ENCODE measurements at places on chromosomes 11 and 22.

DNA sequence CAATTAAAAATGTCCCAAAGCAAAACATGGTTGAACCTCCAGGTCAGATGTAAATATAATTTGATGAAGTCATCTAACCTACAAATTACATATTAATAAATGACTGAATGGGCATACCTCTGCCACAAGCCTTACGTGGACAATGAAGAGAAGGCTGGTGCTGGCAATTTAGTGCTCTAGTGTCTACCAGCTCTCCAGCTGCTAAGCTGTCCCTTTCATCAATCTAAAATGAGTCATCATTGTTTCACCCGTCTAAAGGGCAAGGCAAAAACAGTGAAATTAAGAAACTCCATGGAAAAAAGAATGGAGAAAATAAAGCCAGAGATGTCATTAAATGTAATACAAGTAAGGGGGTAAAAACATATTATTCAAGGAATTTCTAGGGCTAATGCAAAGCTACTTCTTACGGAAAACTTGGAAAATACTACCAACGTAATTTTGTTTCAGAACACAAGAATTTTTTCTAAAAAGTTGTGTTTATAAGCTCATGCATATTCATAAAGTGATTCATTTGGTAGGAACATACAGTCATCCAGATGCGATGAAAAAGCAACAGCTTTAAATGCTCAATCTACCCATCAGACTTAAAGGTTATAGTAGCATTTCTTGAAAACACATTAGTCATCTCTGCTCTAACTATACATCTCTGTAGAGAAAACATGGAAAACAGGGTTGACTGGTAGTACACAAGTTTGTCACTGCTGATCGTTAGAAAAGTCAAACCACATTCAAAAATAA is 71.5 kb downstream of the SIK3 start:
- no peak for DNase-seq

- DNase-seq = no peak
Observed at GRCh38 chr11:128365044-128365443, 222.3 kb downstream of the ETS1 start.

- DNase-seq = no peak
Observed at GRCh38 chr11:71491940-71492339, 35.1 kb upstream of the KRTAP5-7 start.

DNA sequence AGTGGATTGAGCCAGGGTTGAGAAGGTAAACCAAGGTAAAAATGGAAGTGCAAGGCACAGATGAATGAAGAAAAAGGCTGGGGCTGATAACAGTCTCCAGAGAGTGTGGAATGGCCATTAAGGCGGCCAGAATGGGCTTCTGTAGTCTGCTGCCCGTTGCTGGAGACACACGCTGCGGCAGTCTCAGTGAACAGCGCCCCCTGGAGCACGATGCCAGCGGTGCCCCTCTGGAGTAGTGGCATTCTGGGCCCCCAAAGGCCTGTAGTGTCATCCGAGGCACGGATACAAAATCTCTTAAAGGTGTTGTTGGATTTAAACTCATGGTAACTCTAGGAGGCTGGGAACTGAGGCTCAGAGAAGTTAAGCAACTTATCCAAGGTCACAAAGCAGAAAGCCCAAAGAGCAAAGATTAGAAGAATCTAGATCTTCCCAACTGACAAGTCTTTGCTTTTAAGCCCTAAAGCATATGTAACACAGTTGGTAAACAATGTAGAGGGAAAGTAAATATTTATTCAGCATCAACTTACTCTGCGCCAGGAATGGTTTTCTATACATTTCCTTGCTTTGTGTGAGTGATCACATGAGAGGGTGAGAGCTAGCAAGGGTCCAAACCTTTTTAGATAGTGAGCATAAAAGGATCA is 18.2 kb downstream of the KCNJ1 start:
- peak; percentile 51 for DNase-seq

- no peak for DNase-seq
Observed at GRCh38 chr22:48405741-48406140, 1421.9 kb downstream of the BRD1 start.

DNA sequence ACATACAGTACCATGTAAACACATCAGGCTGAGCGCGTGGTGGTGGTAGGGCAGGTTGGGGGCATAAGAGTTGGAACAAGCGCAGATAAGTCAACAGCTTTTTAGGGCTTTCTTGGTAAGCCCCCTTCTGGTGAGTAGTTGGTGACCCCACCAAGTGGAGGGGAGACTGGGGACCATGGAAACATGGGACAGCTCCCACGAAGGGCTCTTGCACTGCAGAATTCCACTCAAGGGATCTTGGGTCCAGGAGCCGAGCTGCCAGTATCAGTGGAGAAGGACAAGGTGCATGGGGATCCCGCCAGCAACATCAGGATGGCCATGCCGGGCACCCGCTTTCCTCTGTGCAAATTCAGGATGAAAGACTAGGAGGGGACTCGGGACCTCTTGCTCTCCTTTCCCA is 6.2 kb upstream of the APOA1 start:
- DNase-seq = no peak

DNA sequence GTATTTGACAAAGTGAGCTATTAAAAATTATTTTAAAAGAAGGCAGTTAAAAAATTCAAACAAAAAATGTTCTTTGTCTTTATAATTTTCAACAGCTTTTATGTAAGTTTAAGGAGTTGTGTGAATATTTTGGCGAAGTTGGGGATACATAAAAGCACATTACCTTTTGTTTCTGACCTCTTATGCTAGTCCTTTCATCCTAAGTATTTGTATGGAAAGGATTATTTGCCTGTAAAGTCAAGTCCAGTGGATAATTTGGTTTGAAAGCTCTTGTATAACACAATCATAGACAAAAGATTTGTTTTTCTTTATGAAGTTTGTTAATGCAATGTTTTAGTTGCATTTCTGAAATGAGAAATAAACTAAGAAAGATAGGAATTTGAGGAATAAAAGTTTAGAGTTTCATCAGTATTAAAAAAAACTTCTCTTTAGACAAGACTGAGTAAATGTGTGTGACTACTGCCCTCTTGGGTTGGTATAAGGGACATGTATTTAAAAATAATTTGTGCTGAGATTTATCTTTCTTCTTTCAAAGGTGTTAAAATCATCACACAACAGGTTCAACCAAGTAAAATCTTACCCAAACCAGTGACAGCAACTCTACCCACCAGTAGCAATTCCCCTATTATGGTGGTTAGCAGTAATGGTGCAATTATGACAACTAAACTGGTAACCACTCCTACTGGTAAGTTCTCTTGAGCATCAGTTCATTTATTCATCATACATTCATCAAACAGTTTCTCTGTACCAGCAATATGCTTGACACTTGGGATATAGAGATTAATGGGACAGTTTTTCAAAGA is 68.2 kb downstream of the EMSY start:
- DNase-seq = no peak

GRCh38 chr11:73072935-73073481 is 69.1 kb downstream of the FCHSD2 start:
- DNase-seq = no peak

GRCh38 chr22:37007651-37008050 is 11.6 kb downstream of the TST start:
- no peak for DNase-seq

GRCh38 chr11:16335236-16335962 is 20.9 kb downstream of the SOX6 start:
- DNase-seq = no peak

- DNase-seq = no peak
Observed at GRCh38 chr11:43458486-43458885, 99.8 kb downstream of the TTC17 start.

GRCh38 chr11:78991681-78992080 is 417.0 kb upstream of the NARS2 start:
- no peak for DNase-seq

- DNase-seq = no peak
Observed at GRCh38 chr11:13271060-13271693, 6.4 kb upstream of the BMAL1 start.

DNA sequence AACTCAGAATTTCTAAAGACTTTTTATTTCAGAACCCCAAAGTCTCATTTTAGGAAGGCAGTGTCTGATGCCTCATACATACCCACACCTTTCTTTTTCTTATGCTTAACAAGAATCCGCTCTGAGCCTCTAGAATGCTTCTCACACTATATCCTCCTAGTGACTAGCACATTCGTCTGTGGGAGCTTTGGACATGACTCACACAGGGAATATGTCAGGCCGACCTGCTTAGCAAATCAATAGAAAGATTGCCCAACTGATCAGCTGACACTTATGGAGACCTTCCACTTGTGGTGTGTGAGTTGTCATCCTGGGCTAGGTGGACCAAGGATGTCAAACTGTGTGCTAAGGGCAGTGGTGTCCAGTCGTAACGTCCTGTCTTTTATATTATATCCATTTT is 129.9 kb upstream of the TTC12 start:
- DNase-seq = no peak

DNA sequence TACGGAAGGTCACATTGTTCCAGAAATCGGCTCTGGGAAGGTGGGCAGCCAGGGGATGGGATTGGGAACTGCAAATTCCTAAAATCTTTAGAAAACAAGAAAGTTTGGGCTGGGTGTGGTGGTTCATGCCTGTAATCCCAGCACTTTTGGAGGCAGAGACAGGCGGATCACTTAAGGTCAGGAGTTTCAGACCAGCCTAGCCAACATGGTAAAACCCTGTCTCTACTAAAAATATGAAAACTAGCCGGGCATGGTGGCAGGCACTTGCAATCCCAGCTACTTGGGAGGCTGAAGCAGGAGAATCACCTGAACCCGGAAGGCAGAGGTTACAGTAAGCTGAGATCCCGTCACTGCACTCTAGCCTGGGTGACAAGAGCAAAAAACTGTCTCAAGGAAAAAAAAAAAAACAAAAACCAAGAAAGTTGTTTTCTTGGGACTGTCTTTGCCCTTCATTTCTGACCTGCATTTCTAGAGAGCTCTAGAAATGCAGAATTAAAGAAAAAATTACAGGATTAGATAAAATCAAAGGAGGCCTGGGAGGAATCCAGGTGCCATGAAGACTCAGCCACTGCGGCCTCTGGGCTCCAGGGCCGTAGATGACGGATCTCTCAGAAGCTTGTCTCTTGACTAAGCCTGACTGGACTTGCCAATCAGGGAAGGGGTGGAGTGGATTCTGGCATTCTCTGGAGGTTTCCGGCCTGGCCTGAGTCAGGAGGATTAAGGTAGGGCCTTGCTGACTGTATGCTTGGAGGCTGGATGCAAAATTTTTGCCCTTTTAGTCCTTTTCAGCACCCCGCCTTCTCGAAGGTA is 5.3 kb upstream of the MALAT1 start:
- no peak for DNase-seq

GRCh38 chr22:27116312-27117086 is 459.1 kb downstream of the MIAT start:
- DNase-seq = no peak

GRCh38 chr22:40340044-40340443 is 6.3 kb upstream of the ADSL start:
- no peak for DNase-seq

DNA sequence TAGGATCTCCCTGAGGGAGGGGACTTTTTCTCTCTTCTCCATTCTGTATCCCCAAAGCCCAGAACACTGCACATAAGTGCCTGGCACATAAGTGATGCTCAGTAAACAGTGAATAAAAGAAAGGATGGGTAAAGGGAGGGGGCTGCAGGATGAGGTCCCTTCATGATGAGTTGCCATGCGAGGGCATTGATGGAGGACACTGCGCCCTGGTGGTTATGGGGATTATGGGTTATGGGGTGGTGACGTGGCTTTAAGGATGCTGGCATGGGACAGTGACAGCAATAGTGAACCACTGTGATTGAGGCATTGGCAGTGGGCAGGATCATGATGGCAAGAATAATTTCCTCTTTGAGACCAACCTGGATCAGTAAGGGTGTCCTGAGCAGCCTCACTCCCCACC is 43.9 kb upstream of the LRRC32 start:
- DNase-seq = no peak

GRCh38 chr11:44235765-44236201 is 74.2 kb downstream of the ALX4 start:
- no peak for DNase-seq

- no peak for DNase-seq
Observed at GRCh38 chr11:59666969-59667368, 1.9 kb downstream of the PATL1 start.

DNA sequence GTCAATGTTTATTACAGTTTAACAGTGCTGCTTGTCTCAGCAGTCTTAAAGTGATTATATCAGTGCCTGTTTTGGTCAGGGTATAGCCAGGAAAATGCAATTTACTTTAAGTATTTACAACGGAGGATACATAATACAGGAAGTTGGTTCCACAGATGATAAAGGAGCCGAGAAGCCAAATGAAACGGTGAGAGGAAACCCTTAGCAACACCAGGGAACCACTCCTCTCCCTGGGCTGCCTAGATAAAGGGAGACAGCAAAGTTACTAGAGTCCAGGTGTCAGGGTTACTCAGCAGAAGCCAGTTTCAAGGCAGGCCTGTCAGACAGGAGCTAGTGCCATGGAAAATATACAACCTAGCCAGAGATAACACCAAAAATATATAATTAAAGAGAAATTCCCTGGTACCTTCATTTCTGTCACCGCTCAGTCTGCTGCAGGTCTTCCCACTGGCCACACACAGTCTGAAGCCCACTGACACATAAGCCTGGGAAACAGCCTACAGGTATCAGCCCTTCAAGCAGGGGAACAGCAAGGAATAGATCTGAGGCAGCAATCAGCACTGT is 55.5 kb downstream of the FAM76B start:
- no peak for DNase-seq

GRCh38 chr11:121246769-121247035 is 45.9 kb upstream of the SC5D start:
- no peak for DNase-seq

GRCh38 chr11:44880511-44880910 is 70.2 kb downstream of the TP53I11 start:
- DNase-seq = no peak

- no peak for DNase-seq
Observed at GRCh38 chr22:28951969-28952521, 68.7 kb downstream of the ZNRF3 start.

- DNase-seq = no peak
Observed at GRCh38 chr11:130571519-130571918, 123.1 kb downstream of the ADAMTS15 start.

GRCh38 chr11:120314861-120315260 is 10.2 kb upstream of the TLCD5 start:
- no peak for DNase-seq

GRCh38 chr11:7268758-7269157 is 17.1 kb downstream of the SYT9 start:
- DNase-seq = no peak

DNA sequence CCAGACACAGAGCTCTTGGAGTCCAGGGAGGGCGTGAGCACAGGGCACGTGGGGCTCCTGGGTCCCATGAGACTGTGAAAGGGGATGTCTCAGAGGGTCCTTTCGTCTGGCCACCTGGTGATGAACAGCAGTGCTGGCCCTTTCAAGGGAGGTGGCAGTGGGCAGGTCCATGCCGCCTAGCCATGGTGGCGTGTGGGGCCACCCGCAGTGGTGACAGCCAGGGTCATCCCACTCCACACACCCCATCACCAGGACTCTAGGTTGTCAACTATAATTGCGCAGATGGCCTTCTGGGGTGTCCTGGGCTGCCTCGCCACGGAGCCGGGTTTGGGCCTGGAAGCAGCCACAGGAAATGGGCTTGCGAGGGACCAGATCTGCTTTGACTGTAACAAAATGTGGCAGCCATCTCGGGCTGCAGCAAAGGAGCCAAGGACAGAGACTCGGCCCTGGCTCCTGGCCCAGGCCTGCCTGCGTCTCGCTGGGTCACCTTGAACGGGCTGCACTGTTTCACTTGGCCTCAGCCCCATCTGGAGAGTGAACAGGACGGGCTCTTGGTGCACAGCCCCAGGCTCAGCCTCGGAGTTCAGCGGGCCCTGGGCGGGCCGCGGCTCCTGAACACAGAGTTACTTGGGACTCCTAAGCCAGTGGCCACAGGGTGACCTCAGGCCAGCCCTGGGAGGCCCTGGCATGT is 1350.5 kb downstream of the BRD1 start:
- DNase-seq = no peak

GRCh38 chr11:69280994-69281393 is 13.0 kb upstream of the MYEOV start:
- no peak for DNase-seq

All from activated T-cell treated with anti-CD3 and anti-CD28 coated beads for 4 hours (primary cell).